ENCODE measurements at places on chromosomes 16 and 17.
A peak's percentile ranks its signal among the peaks of the same experiment; 100 is the strongest.

DNA sequence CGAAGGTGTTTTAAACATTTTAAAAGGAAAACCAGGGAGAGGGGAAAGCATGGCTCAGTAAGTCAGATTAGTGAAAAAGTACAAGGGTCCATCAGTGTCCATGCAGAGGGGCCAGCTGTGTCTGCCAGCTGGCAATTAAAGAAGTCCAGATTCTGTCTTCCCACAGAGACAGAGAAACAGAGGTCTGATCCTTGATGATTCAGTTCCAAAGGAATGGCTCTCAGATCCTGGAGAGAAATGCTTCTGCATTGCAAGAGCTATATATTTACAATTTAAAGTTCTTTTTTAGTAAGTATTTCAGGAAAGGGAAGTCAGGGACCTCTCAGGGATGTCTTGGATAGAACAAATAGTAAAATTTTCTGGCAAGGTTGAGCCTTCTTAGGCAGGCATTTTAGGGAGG, 56.2 kb downstream of the HSD17B2 start:
- no peak for DNase-seq

GRCh38 chr17:10318535-10318934, 54.3 kb downstream of the MYH13 start:
- DNase-seq: no peak

DNA sequence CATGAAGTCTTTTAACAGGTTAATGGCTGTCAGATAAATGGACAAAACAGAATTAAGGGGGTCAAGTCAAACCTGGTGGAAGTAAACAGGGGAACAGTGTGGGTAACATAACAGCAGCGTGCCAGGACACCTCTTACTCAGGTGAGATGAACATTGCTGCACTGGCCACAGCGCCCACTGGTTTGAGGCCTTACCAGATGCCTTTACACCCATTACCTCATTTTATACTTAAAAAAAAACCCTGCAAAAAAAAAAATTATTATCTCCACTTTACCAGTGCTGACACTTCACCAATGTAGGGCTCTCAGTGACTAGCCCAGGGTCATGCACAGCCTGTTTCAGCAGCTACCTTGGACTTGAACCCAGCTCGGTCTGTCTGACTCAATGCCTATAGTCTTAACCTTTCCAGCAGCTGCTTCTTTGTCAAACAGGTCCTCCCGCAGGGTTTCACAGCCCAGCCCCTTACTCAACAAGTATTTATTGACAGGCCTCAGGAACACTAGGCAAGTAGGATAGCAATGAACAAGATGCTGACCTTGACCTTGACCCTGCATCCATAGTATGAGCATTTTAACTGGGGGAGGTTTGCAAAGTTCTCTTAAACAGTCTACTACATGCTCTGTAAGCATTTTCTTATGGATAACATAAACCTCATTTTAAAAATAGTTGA, 30.2 kb downstream of the CMTM3 start:
- DNase-seq: no peak

DNA sequence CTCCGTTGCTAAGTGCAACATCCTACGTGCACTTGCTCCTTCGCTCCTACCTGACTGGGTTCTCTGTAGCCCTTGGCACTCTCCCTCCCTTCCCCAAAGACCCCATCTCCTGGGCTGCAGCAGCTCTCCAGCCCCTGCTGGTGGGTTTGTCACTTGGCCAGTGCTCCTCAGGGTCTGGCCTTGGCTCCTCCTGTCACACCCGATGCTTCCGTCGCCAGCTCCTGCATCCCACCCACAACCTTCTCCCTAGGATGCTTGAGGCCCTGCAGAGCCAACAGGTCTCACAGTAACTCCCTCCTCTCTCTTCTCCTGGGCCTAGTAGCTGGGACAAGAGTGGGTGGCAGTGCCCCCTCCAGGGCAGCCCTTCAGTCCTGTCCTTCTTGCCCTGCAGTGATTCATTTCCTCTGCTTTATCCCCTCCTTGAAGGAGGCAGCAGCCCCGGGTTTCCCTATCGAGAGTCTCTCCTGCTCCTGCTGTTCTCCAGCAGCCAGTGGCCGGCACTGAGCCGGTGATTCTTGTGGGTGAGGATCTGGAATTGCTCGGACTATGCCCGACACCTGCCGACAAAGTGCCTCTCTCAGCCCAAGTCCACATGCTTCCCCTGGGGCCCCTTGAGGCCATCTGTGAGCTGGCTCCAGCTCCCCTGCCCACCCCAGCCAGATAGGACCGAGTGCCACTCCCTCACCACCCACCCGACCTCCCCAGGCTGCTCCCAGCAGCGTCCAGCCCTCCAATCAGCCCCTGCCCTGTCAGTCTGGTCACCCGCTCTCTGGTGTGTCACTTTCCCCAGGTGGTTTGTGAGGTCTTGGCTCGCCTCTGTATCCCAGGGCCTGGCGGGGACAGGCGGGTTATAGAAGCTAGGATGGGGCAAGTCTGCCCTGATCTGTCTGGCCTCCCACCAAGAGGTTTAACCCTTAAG, 3.8 kb downstream of the LITAFD start:
- DNase-seq: no peak

DNA sequence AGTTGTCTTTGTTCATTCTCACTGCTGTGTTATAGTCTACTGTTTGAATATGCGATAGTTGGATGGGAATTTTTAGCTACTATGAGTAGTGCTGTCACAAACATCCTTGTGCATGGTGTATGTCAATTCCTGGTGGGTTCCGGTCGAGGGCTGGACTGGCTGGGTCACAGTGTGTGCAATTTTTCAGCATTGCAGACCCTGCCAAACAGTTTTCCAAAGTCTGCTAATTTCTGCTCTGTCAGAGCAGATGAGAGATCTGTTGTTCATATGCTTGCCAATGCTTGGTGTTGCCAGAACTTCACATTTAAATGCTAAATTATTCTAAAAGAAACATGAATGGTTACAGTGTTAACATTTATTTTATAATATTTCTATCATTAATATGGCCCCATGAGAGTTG, 3.6 kb upstream of the C16orf96 start:
- no peak for DNase-seq

- no peak for DNase-seq
These were observed 25.8 kb downstream of the PHB1 start for GRCh38 chr17:49388692-49389513.

GRCh38 chr16:79601931-79602627, 1.5 kb upstream of the MAF start:
- DNase-seq: no peak

DNA sequence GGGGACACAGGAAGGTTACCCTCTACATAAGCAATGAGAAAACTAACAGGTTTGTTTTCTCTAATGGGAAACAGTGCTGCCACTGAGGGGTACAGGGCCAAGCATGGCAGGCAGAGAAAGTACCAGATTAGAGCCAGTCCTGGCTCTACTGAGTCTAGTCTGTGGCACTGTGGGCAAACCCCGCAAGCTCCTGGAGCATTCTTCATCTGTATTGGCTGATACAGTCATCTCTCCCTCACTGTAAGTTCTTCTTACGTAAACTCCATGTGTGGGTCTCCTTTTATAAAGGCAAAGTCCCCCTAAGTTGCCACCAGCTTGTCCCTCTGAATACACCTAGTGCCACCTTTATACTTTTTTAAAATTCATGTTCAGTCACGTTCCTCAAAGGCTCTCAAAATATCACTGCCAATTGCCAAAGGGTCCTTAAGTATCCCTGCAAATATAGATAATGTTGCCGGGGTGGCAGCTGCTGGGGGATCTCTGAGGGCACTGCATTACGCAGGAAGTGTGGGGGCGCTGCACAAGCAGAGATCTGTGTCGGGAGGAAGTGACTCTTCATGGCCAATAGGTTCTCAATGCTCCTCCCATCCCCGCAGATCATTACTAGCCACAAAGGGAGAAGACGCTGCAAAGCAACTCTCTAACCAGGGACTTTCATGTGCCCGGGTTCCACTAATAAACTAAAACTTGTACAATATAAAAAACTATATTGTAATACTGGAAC, 18.8 kb downstream of the XPO6 start:
- DNase-seq: peak; percentile 50

- DNase-seq: no peak
These were observed 258.7 kb downstream of the SOX9 start for GRCh38 chr17:72379516-72379915.

GRCh38 chr16:89596957-89597649, 16.3 kb upstream of the DPEP1 start:
- no peak for DNase-seq

- no peak for DNase-seq
These were observed 8.8 kb downstream of the RUNDC1 start for GRCh38 chr17:42989141-42989540.

DNA sequence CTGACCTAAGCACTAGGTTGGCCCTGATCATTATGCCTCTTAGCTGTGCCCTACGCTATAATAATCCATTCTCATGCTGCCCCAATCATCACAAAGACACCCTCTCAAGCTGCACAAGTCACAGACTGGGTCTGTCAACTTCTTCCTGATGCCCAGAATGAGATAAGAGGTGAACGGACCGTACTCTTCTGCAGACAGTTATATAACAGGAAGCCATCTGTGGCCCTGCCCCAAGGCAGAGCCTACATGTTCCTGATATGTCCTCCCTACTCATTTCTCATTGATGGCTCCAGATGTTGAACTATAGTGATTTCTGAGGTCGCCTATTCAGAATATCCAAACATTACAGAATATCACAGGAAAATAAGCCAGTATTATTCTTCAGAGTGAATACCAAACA, 471.6 kb upstream of the ERCC4 start:
- DNase-seq: no peak

DNA sequence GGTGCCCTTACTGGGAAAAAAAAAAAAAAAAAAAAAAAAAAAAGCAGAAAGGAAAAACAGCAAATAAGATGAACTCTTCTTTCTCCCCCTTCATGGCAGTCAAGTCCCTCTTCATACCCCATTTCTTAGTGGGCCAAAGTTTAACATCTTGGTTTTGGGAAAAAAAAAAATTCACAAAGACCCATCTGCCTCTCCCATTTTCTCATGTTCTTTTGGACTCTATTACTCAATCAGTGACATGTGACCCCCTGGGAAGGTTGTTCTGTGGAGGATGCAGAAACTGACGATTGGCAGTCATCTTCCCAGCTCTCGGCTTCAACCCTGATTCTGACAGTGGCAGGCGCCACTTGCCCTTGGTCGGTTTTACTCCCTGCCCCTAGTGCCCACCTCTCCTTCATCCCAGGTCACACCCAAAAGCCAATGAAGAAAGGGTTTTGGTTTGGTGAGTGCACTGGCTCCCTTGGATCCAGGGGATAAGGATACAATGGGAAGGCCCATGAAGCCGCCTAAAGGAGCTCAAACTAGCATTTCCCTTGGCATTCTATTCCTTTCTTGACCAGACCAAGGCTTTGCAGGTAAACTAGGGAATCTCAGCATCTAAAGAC, 60.7 kb upstream of the TBX2 start:
- DNase-seq: no peak

GRCh38 chr17:44112284-44113280, 10.9 kb downstream of the HDAC5 start:
- DNase-seq: no peak

DNA sequence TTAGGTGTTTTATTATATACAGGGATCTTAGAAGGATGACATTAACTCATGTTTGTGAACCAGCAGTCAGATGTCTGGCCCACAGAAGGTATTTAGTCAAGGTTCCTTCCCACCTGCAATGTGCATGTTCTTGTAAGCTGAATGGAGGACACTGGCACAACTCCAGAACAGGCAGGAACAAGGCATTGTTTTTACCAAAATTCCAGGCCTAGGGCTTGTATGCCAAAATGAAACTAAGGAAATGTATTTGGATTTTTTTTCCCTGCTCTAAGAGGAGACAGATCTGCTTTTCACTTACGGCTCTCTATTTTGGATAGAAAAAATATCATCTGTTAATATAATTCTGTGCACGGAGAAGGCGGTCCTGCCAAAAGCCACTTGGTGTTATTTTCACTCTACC, 312.5 kb downstream of the GRIN2A start:
- DNase-seq: no peak

GRCh38 chr17:10105513-10106001, 92.8 kb downstream of the GAS7 start:
- no peak for DNase-seq

- DNase-seq: no peak
These were observed 6.7 kb downstream of the SLC13A5 start for GRCh38 chr17:6706499-6706898.

DNA sequence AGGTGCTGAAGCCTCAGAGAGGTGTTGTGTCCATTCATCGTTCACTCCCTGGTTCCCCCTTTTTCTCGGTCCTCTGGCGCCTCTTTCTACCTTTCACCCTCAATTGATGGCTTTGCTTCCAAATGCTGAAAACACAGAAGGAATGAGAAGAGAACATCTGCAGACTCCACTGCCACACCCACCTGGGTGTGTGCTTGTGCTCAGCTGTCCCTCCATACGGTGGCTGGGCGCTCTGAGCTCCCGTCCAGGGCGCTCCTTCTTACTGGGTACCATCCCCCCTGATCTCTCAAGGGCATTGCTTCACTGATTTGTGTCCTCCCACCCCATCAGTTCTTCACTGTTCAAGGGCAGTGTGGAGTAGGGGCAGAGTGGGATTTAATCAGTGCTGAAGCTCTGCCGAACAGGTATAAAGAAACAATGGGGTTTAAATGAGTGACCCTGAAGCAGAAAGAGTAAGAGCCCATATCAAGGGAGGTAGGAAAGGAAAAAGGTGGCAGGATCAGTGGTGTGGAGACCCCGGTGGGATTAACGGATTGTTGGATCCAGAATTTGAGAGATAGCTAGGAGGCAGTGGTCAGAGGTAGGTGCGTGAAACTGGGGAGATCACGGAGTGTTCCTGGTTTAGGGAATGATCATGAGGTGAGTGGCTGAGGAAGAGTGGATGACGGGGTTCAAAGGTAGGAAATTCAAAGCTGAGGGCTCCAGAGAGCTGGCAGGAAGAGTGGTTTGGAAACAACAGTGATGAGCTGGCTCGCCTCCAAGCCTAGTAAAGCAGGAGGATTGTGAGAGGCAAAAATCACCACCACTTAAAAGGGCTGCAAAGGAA, 40.8 kb downstream of the MRTFB start:
- DNase-seq: no peak

DNA sequence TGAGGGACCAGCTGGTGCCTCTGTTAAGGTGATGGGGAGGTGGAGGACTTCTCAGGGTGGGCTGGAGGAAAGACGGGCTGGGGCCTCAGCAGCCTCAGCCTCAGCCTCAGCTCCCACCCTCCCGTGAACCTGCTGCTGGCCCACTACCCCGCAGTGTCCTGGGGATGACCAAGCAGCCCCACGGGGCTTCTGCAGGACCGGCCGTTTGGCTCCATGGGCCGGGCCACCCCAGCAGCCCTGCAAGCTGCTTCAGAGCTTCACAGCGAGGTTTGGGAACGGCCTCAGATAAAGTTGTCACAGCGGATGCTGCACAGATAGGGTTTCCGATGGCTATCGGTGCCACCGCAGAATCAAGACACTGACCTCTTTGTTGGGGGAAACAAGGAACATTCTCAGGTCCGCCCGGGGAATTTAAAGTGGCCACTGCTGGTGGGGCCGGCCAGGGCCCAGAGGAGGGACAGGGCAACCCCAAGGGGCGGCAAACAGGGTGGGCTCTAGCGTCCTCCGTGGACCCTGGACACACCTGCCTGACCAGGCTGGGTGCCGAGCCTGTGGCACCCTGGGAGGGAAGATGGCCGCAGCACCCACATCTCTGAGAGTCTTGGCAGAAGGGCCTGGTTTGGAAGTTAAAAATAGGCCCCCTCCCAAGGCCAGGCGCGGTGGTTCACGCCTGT, 47.8 kb upstream of the ZC3H18 start:
- DNase-seq: no peak

All from GM12892 (cell line).